Activated CD8-positive, alpha-beta memory T cell treated with anti-CD3 and anti-CD28 coated beads for 1 hour (primary cell): ENCODE measurements at places on chromosomes 7 and 10.

- no peak for DNase-seq
Observed at GRCh38 chr7:145016068-145016467, 180.2 kb upstream of the TPK1 start.

DNA sequence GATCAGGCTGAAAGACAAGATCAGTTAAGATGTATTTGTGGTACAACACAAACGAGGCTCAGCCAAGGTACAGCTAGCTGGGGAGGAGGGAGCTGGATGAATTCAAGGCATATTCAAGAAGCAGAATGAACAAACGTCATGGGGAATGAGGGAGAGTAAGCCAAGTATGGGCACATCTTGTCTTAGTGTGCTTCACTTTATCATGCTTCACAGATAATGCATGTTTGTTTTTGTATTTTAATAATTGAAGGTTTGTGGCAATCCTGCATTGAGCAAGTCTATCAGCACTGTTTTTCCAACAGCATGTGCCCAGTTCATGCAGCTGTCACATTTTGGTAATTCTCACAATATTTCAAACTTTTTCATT lies 135.4 kb downstream of the HIBADH start:
- DNase-seq, result no peak

DNA sequence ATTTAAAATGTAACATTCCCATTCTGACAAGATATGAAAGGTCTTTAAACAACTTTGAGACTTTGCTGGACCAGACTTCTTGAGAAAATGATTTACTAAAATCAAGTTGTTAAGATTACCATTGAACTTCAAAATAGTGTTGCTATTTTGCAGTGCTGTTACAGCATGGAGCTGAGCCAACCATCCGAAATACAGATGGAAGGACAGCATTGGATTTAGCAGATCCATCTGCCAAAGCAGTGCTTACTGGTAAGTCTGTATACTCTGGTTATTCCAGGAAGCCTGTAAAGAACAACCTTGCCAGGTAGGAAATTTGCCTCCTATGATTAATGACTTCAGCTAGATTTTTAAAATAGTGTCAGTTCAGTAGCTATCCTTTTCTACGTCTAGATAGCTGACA lies 18.8 kb downstream of the TNKS2 start:
- no peak for DNase-seq

- no peak for DNase-seq
Observed at GRCh38 chr7:142303650-142304049, 45.8 kb upstream of the PRSS58 start.

- no peak for DNase-seq
Observed at GRCh38 chr10:8055420-8056349, 1.2 kb downstream of the GATA3 start.

- no peak for DNase-seq
Observed at GRCh38 chr10:31669357-31669756, 259.3 kb downstream of the ARHGAP12 start.

- peak; percentile 55 for DNase-seq
Observed at GRCh38 chr7:8125680-8126444, 136.1 kb downstream of the ICA1 start.

- no peak for DNase-seq
Observed at GRCh38 chr10:43350156-43350555, 21.3 kb upstream of the FXYD4 start.

DNA sequence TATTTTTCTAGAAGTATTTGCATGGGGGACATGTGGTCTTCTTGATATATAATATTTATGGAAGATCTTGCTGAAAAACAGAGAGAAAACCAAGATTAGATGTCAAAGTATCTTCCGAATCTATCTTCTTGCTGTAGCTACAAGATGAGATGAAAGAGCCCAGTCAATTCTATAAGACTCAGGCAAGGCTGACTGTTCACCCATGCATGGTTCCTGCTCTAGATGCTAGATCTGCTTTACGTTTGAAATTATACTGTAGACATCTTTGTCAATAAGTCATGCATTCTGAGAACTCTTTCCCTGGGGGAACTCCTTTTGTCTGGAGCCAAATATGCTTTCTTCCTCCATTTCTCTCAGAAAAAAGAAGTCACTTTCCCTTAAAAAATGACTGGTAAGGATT lies 1292.0 kb downstream of the XPNPEP1 start:
- no peak for DNase-seq

- no peak for DNase-seq
Observed at GRCh38 chr10:14507176-14507575, 176.5 kb upstream of the FRMD4A start.

DNA sequence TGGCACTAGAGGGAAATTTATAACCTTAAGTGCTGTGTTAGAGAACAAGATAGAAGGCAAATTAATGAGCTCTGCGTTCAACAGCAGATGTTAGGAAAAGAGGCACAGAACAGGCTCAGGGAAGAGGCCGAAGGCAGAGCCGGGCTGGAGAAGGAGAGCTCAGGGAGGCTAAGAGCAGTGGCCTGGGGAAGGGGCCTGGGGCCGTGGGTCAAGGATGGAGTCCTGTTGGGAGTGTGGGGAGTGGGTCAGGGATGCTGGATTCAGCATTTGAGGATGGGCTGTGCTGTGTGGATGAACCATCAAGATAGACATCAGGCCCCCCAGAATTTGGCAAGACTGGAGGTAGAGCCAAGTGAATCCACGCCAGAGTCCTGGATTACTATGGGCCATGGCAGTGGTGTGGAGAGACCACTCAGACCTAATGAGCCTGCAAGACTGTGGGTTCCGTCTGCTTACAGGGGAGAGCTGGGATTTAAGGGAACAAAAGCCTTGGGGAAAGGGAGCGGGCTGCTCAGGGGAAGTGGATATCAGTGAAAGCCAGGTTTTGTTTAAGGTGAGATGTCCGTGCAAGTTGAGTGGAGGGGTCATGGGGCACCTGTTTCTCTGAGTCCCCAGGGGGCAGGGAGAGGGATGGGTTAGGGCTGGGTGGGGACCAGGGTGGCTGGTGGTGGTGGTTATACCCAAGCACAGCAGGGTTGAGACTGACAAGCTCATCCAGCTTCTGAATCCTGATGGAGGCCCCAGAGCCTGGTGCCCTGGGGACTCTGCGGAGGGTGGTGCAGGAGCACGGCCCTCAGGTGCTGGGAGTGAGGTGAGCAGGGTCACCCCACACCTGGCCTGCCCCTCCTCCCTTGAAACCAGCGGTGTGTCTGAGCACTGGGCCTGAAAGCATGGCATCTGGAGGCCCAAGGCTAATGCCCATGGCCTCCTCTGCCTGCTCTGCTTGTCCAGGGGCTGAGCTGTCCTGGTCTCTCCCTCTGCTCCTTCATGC lies 101.7 kb downstream of the BMS1 start:
- no peak for DNase-seq

DNA sequence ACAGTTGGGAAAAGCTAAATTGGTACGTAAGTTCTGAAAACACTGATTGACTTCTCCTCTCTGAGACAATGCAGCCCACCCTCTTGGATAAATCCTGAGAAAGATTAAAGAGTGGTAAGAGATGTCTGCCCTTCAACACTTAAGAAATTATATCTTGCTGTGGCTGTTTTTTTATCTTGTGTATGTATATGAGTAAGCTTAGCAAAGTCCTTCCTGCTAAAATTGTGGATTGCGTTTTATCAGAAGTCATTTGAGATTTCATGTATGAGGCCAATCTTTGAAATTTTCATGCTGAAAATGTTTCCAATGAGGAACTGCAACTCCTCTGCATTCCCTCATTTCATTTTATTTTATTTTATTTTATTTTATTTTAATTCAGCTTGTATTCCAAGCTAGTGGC lies 106.2 kb upstream of the INHBA start:
- DNase-seq, result no peak

DNA sequence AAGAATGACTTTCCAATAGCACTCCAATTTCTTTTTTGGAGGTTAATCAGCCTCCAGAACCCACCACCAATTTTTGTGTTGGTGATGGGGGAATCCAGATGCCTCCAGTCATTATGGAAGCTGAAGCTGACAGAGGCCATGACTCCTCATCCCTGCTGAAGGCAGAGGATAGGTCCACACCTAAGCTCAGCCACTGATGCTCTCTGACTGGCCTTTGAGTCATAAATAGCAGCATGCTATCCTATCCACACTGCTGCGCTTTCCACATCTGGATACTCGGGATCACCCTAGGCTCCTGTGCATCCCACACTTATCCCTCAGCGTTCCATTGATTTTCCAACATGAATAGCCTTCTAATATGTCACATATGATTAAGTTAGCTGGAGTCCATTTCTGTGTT lies 124.2 kb downstream of the TES start:
- DNase-seq, result no peak

GRCh38 chr10:7598771-7599170 lies 68.0 kb downstream of the ITIH5 start:
- no peak for DNase-seq

GRCh38 chr7:43768887-43769272 lies 10.4 kb downstream of the BLVRA start:
- DNase-seq, result no peak
